Stomach (tissue), 19 donors: ENCODE measurements at places on chromosomes 16 and 17. TPM values are rescaled to one million over a fixed set of nuclear protein-coding genes. Genes with fewer than 3 reads are reported as not detected.

KRT12 gene
- not detected for total RNA-seq

DOC2B gene
- 11.7 TPM for total RNA-seq

TEKT1 gene
- total RNA-seq: not detected

KRTAP16-1 gene
- total RNA-seq: not detected
